ENCODE measurements at places on chromosomes 1 and 21.

DNA sequence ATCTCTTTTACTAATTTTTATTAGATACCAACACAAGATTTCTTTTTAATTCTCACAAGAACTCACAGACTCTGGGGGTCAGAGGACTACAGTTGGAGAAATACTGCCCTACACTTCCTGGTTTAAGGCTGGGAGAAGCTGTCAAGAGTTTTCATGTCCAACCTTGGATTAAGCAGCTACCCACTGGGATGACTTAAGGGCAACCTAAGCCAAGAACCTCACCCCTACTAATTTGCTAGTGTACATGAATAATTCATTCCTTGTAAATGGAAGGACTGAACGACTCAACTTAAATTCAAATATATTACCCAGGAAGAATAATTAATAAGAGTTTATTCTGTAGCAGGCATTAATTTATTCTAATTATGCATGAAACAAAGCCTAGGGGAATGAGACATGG, 182.3 kb upstream of the C1orf105 start:
- DNase-seq, result no peak

DNA sequence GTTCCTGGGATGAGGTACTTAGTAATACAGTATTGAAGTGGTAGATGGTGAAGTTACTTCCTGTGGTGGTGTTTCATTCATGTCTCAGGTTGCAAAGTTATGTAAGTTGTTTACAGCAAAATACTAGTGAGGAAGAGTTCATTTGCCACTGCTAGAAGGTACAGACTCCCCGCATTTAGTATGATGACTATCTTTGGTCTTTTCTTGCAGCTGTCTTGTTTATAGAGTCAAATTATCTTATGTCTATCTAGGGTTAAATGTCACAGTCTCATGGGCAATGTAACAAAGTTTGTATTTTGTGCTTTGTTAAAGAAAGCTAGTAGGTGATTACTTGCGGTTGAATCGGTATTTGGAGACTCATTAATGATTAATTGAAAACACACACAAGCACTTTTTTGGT, 50.2 kb downstream of the LRRC8D start:
- DNase-seq, result no peak

- no peak for DNase-seq
Measured at GRCh38 chr1:9385801-9386573, 93.3 kb downstream of the SPSB1 start.

DNA sequence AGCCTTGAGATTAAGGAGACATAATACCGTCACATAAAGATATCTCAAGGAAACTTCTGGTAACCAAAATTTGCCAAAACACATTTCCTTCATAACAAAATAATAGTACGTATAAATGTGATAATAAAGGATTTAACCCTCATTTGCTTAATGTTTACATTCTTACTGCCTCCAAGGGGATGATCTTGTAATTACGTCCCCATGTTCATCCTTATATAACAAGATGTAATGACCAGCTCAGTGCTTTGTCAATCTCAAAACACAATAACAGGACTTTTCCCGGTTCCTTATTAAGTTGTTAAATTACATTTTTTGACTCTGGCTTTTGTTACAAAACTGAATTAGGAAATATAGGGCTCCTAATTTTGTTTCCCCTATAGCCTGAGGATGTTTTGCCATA, 41.3 kb upstream of the UHMK1 start:
- no peak for DNase-seq

DNA sequence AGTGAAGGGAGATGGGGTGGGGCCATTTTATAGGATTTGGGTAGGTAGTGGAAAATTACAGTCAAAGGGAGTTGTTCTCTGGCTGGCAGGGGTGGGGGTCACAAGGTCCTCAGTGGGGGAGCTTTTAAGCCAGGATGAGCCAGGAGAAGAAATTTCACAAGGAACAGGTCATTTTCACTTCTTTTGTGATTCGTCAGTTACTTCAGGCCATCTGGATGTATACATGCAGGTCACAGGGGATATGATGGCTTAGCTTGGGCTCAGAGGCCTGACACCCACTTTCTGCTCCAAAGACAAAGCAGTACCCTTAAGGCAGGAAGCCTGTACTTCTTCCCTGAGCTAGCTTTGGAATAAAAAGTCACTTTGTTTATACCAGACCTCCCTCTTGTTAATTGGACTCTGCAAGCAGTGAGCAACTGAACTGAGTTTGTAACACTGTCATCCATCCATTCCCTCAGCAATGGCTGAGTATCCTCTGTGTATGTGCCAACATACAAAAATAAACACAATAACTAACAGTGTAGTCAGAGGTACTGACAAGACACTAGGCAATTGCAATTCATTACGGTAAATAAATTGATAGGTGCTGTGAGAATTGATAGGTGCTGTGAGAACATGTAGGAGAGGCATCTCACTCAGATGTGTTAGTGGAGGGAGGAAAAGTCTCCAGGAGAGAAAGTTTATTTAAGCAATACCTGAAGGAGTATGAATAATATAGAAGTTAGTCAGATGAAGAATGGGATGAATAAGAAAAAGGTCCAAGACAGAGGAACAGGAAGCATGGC, 14.7 kb upstream of the RGS2 start:
- no peak for DNase-seq

GRCh38 chr1:225258811-225259210, 169.0 kb downstream of the LBR start:
- DNase-seq, result no peak

GRCh38 chr1:154819628-154820590, 50.2 kb downstream of the KCNN3 start:
- DNase-seq, result no peak

DNA sequence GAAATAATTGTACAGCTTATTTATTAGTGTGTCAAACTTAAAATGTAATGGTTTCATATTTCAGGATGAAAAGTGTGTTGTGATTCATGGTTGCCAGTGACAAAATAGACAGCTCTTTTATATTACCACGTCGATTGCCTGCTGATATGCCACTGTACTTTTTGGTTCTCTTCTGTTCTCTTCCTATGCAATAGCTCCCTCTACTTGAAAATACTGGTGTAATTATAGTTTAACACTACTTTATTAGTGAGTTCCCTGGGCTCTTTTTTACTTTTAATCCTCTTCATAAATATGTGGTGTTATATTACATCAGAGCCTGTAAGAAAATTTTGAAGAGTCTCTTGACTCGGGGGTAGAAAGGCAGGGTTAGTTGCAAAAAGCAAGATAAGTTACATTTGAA, 111.3 kb downstream of the PATJ start:
- DNase-seq, result no peak

GRCh38 chr1:95197616-95198252, 36.3 kb upstream of the RWDD3 start:
- no peak for DNase-seq

DNA sequence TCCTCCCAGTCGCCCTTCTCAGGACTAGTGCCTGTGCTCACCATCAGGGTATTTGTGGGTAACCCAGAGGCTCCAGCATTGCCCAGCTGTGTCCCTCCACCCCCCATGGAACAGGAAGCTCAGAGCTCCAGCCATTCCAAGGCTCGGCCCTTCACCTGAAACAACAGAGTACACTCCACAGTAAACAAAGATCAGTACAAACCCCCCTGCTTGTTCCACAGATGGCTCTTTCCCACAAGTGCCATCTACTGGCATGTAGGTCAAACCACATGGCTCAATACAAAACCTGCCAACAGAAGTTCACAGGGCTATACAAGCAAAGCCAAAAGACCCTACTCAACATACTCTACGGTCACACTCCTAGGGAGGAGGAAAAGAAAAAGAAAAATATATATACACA, 258.7 kb downstream of the AGBL4 start:
- no peak for DNase-seq

DNA sequence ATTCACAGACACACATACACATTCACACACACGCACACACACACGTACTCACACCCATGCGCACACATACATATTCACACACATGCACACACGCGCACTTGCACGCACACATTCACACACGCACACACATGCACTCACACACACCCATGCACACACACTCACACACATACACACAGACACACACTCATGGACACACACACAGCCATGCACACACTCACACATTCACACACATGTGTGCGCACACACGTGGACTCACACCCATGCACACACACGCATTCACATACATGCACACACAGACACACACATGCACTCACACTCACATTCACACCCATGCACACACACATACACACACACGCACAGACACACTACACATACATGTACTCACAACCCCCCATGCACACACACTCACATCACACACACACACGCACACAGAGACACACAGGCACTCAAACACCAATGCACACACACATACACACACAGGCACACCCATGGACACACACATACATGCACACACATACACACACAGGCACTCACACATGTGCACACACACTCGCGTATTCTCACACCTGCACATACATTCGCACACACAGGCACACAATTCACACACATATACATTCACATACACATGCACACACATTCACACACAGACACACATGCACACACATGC, 589.1 kb downstream of the PTPRU start:
- DNase-seq, result no peak

DNA sequence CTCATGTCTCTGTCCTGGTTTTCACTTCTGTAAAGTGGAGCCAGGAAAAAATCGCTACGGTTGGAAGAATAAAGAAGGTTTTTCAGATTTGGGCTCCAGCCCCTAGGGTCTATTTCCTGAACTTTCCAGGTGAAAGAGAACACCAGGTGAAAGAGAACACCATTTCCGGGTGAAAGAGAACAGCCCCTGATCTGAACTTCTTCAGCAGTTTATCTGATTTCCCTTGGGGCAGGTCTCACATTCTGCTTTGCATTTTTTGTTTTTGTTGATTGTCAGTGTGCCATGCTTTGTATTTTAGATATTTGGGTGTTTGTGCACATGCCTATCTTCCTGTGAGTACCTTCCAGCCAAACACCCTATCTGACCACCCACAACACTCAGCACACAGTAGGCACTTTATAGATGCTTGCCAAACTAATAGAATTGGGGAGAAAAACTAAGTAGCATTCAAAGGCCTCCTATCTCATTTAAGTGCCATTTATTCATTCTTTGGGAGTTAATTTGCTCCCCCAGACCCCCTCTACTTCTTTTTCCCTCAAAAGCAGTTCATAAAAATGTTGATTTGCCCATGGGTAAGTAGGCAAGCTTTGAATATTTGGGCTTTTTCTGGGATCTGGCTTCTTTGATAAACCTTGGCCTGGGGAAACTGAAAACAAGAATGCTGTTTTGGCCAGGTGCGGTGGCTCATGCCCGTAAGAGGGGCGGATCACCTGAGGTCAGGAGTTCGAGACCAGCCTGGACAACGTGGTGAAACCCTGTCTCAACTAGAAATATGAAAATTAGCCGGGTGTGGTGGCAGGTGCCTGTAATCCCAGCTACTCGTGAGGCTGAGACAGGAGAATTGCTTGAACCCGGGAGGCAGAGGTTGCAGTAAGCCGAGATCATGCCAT, 2.2 kb downstream of the NAV1 start:
- no peak for DNase-seq

DNA sequence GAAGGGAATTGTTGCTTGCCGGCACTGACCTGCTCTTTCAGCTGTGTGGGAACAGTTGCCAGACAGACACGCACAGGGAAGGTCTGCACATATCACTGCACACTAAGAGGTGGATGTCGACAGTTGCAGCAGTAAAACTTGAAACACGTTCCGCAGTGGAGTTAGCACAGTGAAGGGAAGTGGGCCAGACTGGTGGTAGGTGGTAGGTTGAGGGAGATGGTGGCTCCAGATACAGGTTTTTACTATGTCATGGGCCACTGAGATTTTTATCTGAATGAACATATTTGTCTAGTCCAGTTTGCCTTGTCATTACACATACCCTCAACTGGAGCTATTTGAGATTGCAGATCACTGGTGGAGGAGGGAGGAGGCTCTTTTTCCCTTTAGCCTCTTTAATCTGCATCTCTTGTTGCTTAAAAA, 13.5 kb downstream of the MRPS6 start:
- no peak for DNase-seq

DNA sequence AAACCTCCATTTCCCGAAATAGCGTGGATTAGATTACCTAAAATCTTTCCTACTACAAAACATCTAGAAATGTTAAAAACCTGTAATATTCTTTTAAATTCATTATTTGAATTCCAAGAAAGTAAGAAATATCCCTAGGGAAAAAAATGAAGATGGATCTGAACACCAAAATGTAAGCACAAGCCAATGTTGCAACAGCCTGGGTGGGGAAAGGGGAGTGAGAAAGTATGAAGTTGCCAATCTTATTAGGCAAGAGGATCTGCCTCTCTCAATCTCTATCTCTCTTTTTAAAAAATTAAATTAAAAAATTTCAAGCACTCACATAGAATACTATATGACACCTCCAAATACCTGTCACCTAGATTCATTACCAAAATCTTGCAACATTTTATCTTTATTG, 74.9 kb upstream of the IRF2BP2 start:
- no peak for DNase-seq

- no peak for DNase-seq
Measured at GRCh38 chr21:40575976-40576375, 271.0 kb downstream of the DSCAM start.

- no peak for DNase-seq
Measured at GRCh38 chr1:40273547-40274166, 15.6 kb downstream of the ZMPSTE24 start.

DNA sequence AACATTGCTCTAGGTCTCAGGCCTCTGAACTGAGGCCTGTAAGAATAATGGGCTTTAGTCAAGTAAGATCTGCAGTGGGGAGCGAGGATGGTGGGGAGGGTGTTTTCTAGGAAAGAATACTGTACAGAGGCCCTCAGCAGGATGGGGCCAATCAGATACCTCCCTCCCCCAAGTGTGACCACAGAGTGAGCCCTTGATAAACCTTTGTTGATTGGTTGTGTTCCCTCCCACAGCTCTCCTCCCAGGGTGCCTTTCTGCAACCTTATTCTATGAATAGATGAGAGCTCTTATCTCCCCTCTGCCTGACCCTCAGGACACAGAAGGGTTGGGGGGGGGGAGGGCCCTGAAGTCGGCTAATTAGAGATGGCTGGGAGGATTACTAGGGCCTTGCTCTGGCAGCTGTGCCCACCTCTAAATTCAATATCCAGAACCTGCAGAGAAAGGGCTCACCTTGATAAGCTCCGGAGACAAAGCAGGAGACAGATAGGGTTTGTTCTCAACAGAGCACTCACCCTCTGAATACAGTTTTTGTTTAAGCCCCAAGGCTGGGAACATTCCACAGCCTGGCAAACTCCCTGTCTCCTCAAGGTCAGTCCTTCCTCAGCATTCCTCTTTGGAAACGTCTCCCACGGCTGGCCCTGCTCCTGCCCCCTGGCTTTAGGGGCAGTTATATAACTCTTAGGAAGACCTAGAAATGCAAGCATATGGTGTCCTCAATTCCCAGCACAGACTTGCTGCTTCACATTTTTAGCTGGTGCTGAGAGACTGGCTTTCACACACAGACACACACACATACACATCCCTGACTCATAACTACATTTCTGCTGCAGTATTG, 42.9 kb downstream of the ATP1A1 start:
- no peak for DNase-seq

DNA sequence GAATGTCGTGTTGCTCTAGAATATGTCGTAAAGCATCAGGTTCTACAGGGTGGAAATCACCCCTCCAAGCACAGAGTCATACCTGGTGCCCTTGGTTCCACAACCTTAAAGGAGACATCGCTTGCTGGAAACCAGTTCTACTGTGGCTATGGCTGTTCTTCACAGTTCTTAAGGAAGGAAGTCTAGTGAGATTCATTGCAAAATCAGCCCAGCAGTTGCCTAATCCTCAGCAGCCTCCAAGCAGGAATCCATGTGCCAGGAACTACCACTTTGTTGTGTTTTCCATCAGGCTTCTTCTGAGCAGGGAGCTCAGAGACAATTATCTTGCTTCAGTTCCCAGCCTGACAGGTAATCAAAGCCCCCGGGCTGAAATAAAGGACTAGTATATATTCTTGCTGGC, 45.0 kb upstream of the SLC35F3 start:
- DNase-seq, result no peak
